Naive B cell (primary cell): ENCODE measurements at places on chromosomes 13 and 19.

GRCh38 chr19:6532244-6532999 lies 1.6 kb downstream of the TNFSF9 start:
- peaks cover 8% of the 10 kb centered on the region for H3K36me3 ChIP-seq
- DNase-seq, result no peak
- peaks cover 62% of the 10 kb centered on the region for H3K4me1 ChIP-seq

DNA sequence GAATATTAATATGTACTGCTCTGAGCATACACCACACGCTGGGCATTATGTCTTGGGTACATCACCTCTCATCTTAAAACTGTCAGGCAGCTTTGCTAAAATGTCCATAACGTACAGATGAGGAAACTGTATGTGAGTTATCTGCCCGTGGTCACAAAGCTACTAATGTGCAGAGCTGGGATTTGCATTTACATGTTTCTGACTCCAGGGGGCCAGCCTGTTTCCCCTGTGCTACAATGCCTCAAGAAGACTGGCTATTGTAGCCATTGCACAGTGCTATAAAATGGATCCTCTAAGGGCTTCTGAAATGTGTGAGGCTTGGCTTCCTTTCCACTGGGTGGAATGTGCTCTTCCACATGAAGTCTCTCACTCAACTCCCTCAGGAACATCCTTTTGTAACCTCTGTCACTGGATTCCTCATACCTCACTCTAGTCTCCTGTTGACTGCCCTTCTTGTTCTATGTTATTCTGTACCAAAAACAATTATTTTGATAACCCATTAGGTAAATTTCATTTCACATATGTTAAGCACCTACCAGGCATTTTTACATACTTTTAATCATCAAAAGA lies 95.6 kb upstream of the HTR2A start:
- no peak overlapping the region for H3K27ac ChIP-seq
- no peak for DNase-seq
- no peaks in the 10 kb centered on the region for H3K36me3 ChIP-seq
- H3K4me3 ChIP-seq, result no peak overlapping the region
- H3K4me1 ChIP-seq, result peaks cover 16% of the 10 kb centered on the region

DNA sequence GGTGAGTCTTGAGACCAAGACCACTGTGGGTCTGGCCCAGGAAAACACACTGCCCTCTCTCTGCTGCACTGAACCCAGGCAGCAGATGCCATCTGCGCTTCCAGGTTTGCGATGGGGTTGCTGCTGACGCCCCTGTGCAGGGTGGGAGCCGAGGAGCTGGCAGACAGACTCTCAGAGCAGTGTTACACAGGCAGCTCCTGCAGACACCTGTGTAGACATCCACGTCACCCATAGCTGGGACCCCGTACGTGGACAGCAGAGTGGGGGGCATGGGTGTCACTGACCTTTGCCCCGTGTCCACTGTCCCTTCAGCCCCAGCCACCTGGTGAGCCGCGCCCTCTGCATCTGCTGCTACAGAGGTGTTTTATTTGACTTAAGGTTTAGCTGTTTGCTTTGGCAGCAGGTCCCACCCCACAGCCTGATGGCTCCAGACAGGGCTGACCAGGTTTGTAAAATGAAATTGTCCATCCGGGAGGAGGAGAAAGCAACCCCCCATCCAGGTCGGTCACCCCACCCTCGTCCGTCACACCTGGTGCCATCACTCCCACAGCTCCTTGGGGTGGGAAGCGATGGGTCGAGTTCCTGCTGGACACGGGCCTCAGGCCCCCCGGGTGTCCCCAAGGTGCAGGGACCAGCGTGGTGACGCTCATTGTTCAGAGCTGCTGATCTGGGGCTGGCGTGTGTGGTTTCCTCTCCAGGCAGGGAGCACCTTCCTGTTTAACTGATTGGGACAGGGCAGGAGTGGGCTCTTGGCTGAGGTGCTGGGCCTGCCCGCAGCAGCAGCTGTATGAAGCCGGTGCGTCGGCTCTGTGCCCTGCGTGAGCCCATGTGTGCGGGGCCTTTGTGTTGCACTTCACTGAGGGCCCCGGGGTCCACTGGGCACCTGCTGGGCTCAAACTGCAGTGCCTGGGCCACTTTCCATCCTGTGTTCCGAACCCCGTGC lies 28.4 kb downstream of the MCF2L start:
- DNase-seq, result no peak
- H3K36me3 ChIP-seq, result no peaks in the 10 kb centered on the region
- H3K27ac ChIP-seq, result no peak overlapping the region
- H3K4me3 ChIP-seq, result no peak overlapping the region
- peaks cover 34% of the 10 kb centered on the region for H3K4me1 ChIP-seq
- peaks cover 5% of the 10 kb centered on the region for H3K27me3 ChIP-seq

- no peak overlapping the region for H3K27ac ChIP-seq
- H3K27me3 ChIP-seq, result peaks cover 12% of the 10 kb centered on the region
- no peak for DNase-seq
- H3K4me1 ChIP-seq, result no peaks in the 10 kb centered on the region
- H3K36me3 ChIP-seq, result no peaks in the 10 kb centered on the region
Observed at GRCh38 chr19:39017026-39017425, 15.3 kb downstream of the FBXO27 start.

DNA sequence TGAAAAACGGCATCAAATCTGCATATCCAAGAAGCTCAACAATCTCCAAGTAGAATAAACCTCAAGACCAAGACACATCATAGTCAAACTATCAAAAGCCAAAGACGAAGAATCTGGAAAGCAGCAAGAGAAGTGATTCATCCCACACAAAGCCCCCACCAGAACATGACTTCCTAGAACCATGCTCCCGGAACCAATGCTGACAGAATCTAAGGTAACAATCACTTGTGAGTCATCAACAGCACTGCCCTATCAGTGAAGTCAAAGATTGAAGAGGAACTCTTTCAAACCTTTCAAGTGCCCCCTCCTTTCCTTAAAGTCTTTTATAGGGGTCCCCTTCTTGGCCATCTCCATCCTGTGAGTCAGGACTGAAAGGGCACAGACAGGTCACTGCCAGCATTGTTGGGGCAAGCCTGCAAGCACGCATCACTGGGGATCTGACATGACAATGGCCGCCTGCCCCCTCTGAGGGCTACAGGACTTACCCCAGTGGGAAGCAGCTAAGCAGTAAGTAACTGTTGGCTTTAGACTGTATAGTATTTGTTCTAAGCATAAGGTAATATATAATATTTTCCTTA lies at the start of gene CCDC70:
Gene CCDC70, plus strand, starts transcription at position 247 of the 578 bp plus-strand sequence. CDS start 3,443 bp downstream, outside the sequence.
- no peak within 1 kb of the TSS for H3K4me3 ChIP-seq
- H3K27ac ChIP-seq, result no peak within 1 kb of the TSS
- H3K4me1 ChIP-seq, result no peaks in the 10 kb centered on the region
- H3K27me3 ChIP-seq, result no peaks in the 10 kb centered on the region
- DNase-seq, result no peak
